T follicular helper cell (primary cell): ENCODE measurements at places on chromosomes 11 and 22.

GRCh38 chr22:22021162-22021750 is 38.7 kb upstream of the TOP3B start:
- DNase-seq = no peak

- no peak for DNase-seq
These were observed 74.9 kb downstream of the DSCAML1 start for GRCh38 chr11:117722082-117722481.

DNA sequence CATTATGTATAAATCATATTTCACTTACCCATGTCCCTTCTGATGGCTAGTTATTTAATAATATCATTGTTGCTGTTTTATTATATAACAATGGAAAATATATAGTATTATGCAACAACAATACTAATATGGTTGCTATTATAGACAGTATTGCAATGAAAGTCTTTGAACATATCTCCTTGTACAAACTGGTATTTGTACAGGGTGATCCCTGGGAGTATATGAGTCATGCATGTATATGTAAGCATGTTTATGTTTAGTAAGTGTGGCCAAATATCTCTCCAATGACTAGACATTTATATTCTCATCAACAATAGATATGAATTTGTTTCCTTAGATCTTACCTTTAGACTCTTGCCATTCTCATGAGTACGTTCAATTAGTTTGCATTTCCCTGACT is 55.9 kb downstream of the KCNC1 start:
- DNase-seq = no peak

DNA sequence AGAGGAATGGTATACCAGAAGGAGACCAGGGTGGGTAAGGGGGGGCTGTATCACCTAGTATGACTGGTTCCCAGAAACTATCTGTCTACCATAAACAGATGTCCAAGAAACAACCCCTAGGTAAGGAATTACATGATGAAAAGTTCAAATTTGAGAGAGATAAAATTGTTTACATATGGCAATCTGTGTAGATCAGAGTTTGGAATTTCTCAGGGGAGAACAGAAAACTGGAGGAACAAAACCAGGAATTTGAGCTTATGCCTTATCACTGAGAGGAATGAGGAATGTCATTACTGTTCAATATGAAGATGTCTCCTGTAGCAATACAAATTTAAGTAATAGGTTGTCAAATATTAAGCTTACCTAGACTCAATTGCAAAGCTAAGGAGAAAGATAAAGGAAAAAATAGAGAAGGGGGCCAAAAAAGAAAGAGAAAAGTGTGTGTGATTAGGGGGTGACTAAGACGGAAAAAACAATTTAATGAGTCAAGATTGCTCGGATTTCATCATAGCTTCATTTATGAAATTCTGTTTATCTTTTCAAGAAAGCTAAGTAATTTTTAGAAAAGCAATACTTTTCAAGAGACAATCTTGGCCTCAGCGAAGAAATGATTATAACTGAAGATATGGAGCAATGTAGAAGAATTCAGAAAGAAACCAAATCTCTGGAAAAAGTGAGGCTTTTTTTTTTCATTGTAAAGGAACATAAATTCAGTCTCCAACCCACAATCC is 117.8 kb downstream of the APOL5 start:
- no peak for DNase-seq

DNA sequence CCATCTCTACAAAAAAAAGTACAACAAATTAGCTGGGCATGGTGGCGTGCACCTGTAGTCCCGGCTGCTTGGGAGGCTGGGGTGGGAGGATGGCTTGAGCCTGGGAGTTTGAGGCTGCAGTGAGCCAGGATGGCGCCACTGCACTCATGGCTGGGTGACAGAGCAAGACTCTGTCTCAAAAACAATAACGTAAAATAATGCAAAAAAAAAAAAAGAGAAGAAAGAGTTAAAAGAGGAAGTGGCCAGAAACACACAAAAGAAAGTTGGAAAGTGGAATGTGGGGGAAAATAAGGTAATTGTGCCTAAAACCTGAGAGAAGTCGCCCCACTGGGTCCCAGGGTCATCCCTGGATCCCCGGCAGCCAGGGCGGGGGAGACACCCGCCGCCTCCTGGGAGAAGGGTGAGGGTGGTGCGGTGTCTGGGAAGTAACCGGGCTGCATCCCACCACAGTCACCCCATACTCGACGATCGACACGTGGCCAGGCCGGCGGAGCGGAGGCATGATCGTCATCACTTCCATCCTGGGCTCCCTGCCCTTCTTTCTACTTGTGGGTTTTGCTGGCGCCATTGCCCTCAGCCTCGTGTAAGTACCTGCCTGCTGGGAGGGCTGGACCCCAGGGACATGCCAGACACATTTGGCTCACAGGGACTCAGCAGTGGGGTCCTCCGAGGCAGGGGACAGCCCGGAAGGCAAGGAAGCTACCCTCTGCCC is 8.1 kb downstream of the UPK3A start:
- DNase-seq = no peak

GRCh38 chr11:125593114-125593820 is 615 bp downstream of the STT3A start:
- DNase-seq = no peak

DNA sequence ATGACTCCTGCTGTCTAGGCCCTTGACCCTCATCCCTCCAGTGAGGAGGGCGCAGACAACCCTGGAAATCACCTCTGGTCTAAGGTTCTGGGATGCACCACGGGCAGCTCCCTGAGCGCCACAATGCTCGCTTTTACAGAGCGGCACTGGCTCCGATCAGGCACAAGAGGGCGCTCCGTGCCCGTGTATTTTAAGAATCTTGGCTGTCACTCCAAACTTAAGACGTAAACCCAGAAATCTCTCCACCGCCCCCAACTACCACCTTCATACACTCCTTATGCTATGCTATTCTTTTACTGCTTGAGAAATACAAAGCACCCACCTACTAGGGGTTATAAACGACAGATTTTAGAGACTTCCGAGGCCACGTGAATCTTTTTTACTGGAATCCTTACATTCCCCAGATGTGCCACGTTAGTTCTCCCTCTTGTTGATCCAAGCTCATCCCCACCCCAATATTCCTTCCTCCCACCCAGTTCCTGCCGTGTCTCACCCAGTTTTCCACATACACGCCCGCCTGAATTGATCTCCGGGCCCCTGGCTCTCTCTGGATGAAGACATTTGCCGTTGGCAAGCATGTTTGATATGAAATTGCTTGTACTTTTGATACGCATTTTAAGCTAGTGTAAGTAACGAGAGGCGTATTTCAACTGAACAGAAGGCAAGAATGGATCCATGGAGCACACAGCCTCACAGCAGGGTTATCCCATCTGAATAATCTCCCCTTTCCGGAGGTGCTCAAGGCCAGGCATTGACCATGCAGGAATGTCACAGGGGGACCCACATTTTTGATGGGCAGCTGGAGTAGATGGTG is 453.5 kb downstream of the OPCML start:
- DNase-seq = no peak

DNA sequence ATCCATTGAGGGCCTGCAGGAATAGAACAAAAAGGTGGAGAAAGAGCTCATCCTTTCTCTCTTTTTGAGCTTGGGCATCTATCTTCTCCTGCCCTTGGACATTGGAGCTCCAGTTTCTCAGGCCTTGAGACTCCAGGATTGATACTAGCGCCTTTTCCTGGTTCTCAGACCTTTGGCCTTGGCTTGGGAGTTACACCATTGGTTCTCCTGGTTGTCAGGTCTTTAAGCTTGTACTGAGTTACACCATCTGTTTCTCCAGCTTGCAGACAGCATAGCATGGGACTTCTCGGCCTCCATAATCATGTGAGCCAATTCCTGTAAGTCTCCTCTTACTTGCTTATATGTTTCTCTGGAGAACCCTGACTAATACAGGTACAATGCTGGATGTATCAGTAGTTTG is 72.6 kb downstream of the GRK3 start:
- DNase-seq = no peak

DNA sequence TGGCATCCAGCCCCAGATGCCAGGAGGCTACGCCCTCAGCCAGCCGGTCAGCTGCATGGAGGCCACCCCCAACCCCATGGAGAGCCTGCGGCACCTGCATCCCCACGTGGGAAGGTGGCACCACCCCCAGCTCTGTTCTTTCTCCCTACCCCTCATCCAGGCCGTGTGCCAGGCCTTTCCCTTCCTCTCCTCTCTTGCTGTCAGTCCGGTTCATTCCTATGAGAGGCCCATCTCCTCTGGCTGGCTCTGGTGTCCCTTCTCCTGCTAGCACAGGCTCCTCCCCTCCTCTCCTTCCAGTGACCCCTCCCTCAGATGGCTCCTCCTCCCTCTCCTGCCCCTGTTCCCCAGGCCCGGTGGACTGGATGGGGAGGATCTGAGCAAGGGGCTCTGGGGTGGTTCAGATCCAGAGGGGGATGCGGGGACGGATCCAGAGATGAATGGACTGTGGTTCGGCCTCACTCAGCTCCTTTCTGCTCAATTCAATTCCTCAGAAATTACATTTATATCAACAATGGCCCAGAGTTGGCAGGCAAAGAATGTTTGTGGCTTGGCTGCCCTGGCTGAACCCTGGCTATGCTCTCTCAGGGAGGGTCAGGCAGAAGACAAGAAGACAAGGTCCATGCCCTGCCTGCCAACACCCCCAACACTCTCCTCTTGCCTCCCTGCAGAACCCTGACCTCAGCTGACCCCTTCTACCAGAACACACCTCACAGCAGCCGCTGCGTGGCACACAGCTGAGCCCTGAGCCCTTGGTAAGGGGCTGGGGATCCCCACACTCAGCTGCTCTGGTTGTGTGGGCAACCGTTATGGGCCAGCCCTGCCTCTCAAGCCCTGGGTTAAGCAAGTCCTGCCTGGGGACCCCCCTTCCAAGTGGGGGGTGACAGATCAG is 18.5 kb upstream of the LRRC10B start:
- no peak for DNase-seq

GRCh38 chr22:17634696-17635095 is 3.9 kb upstream of the BCL2L13 start:
- DNase-seq = no peak

DNA sequence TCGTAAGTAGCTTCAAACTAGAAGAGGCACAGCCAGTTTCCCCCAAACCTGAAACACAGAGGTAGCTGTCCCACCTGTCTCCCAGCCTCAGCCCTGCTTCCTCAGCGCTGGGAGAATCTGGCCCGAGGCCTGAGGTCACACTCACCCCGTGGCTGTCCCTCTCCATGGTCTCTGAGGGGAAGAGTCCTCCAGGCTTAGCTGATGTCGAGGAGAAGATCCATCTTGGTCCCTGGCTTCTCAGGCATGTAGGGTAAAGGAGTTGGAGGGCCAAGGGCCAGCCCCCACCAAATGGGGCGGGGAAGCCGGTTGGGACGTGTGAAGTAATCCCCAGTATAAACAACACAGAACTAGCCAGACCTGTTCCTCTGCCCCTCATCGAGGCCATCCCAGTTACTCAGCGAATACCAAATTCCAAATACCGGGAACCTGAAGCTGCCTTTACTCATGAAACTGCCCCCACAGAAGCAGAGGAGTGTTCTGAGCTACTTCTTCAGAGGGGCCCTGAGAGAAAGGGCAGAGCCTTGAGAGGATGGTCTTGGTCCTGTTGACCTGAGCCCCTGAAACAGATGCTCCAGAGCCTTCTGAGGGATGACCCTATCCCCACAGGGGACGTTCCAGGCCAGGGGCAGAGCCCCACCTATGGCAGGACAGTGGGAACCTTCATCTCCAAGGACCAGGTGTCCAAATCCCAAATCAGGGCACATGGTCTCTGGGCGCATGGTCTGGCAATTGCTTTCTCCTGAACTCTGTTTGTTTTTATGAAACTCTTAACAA is at the start of gene TMPRSS13:
TMPRSS13 (minus strand) TSS at position 261 of the 774 bp plus-strand sequence; CDS start at position 166, 95 bp downstream.
- no peak for DNase-seq

- no peak for DNase-seq
These were observed 8.0 kb downstream of the GLB1L2 start for GRCh38 chr11:134339756-134340155.

GRCh38 chr22:20156611-20157429 is 6.0 kb upstream of the CCDC188 start:
- DNase-seq = peak; percentile 81

DNA sequence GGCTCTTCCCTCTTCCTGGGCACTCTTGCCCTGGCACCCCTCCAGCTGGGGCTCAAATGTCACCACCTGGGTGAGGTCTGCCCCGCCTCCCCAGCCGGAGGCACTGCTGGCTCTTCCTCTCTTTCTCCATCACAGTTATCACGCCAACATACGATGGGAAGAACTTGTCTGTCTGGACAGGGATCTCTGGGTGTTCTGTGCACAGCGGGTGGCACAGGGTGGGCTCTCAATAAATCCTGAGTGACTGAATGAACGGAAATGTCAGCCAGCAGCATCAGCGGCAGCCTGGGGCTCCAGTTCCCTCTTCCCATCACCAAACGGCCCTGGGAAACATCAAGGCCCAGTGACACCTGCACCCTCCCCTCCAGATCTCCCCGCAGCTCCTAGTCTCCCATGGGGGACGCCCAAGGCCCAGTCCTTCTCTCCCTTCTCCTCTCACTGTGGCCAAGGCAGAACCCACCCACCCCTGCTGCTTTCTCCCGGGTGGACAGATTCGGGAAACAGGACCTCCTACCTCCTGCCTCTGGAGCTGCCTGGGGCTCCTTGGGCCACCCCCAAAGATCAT is 440 bp upstream of the SLC25A45 start:
- no peak for DNase-seq

- no peak for DNase-seq
These were observed 24.4 kb upstream of the SMIM35 start for GRCh38 chr11:118111019-118111743.

GRCh38 chr11:2194877-2195755 is 23.5 kb upstream of the TH start:
- DNase-seq = no peak

DNA sequence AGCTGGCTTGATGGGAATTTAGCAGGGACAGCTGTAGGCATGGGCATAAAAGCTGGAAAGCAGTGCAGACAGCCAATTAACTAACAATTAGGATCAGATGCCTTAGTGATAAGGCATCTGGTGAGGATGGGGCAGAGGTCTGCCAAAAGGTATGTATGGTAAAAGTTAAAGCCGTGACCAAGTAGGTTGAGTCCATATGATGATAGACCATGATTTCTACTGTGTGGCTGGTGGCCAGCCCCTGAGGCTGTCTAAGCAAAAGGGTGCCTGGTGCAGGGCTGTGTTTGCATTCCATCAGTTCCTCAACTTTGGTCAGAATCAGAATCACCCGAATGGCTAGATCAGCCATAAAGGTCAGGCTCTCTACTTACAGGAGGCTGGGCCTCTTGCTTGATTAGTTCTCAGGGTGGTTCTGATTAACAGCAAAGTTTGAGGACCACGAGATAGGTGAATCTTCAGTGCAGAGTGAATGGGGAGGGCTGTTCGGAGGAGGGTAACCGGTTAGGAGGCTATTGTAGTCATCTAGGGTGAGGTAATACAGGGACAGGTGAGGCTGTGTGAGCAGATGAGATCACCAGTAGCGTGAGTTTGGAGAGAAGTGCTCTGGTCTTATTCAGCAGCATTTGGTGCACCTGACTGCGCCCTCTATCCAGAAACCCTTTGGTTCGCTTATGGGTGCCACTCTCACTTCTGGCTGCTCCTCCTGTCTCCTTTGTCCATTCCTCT is 27.2 kb downstream of the PPFIBP2 start:
- DNase-seq = no peak

- no peak for DNase-seq
These were observed 58.6 kb downstream of the NUP98 start for GRCh38 chr11:3738723-3739122.

- DNase-seq = no peak
These were observed 25.4 kb upstream of the GSTP1 start for GRCh38 chr11:67558084-67558772.
